ENCODE measurements at places on chromosomes 12 and 14.

DNA sequence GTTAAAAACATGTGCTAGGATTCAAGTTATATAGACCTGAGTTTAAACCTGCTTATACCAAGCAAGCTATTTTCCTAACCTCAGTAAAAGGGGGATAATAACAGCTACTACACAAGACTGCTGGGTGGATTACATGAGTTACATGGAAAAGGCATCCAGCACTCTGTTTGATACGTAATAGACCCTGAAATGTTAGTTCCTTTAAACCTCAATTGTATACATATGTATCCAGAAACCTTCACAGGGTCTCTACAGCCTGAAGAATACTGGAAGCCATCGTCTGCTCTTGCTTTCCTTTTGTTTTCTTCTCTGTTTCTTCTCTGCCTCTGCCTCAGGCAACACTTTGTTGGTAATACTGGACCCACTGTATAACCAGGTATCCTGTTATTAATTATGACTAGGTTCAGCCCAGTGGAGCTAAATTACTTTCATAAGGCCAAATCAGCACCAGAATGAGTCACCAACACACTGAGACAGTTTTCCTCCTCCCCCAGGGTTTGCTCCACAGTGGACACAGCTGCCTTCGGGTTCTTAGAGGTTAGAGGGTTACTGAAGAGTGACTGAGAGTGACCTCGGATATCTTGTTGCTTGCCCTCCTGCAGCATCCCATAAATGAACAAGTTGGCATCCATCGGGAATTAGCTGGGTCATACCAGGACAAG lies 127.1 kb downstream of the CAPZA3 start:
- no peak for DNase-seq

DNA sequence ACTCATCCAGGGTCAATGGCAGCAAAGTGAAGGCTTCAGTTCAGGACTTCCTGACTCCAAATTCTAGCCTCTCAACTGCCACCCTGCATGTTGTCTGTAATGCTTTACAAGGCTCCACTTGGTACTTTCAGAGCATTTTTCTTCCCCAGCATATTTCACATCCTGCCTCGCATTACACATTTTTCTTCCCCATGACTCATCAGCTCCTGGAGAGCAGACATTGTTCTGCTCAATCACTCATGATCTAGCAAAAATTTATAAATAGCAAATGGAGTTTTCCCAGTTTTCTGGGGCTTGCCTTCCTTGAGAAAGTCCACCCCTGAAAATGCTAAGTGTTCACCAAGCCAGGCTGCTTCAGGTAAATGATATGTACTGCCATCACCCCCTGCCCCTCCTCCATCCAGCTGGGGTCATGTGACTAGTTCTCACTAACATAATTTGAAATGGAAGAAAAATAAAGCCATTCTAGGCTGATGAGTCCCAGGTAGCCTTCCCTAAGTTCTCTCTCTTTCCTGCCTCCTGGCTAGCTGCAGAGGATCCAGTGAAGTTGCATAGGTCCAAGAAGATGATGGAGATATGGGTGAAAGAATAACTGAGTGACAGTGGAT lies 69.4 kb downstream of the ARMH4 start:
- no peak for DNase-seq

DNA sequence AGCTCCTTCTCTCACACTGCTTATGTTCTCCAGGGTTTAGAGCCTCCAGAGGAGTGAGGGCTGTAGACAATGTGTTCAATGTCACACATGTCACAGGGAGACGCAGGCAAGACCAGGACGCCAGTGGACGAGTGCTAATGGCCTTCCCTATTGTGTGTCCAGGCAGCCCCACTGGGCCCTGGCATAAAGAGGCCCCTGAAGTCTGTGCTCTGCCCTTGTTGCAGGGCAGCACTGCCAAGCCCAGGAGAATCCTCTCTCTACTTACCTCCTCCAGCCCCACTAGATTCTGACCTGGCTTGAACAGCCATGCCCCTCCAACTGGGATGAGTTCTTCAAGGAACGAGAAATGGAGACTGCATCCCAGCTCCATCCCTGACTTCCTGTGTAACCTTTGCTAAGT lies 24.8 kb upstream of the TMEM106C start:
- DNase-seq = no peak

DNA sequence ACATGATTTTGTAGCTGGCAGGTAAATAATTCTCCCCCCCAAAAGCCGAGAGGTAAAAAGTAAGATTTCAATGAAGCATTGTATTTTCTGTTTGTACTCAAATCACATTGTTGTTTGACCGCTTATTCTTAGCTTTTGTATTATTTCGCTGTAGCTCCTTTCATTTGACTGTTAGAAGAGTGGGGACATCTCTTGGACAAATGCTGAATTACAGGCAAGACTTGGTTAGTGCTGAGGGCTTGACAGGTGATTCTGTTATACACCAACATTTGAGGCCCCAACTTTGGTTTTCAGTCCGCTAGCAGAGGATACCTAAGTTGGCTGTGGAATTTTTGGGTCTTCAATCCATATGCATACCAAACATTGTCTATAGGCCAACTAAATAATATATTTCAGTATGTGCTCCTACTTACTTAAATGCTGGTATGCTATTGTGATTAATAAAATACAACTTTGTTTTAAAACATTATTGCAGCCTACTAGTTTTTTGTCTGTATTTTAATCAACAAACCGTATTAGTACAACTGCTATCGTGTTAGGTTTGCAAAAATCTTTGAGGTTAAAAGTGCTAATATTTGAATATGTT lies 102.2 kb downstream of the ERC1 start:
- DNase-seq = no peak

GRCh38 chr12:110743571-110744093 lies 941 bp upstream of the PPP1CC start:
- DNase-seq = no peak

DNA sequence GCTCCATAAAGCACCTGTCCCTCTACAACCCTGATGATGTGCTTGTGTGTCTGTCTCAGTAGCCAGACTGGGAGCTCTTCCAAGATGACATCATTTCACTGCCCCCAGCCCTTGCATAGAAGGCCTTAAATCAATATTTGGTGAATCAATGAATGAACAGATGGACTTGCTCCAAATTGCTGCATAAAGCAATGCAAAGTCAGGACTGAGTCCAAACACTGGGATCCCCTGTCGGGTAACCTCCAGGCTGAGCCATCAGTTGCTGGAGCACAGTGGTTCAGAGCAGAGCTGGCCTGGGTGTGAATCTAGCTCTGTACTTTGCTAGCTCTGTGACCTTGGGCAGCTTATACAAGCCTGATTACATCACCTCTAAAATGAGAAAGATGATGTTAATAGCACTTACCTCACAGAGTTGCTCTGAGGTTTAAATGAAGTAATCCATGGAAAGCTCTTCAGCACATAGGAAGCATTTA lies 120.3 kb upstream of the VASH1 start:
- no peak for DNase-seq

- no peak for DNase-seq
Measured at GRCh38 chr12:8145754-8146441, 10.9 kb upstream of the ZNF705A start.

DNA sequence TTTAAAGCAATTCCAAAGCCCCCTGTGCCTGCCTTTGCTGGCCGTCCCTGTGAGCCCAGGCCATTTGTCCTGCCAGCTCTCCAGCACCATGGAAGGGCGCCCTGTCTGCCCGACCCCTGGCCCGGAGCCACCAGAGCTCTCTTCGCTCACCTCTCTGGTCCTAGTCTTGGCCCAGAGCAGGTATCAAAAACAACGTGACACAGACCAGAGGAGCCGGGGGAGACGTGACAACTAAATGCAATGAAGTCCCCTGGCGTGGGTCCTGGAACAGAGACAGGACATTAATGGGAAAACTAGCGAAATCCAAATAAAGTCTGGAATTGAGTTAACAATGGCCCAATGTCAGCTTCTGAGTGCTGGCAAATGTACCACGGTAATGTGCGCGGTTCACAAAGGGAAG lies 83.2 kb upstream of the DIO3 start:
- DNase-seq = no peak

DNA sequence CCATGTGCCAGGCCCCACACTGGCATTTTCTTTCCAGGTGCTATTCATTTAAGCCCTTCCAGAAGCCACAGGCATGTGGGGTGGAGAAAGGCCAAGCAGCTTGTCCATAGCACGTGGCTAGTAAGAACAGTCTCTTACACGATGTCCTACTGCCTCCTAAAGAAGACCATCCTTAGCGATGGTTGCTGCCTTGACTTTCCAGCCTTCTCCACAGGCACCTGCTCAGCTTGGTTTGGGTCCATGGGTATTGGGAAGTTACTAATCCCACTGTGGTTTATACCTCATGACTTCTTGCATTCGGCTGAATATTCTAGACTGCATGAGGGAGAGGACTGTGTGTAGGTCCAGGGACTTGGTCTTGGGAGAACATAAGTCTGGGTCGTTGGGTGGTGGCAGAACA lies 49.2 kb downstream of the NINJ2 start:
- DNase-seq = no peak

- no peak for DNase-seq
Measured at GRCh38 chr12:91033251-91033650, 24.6 kb downstream of the KERA start.

GRCh38 chr14:105517096-105517495 lies 9.3 kb upstream of the TMEM121 start:
- no peak for DNase-seq

GRCh38 chr12:22653075-22653474 lies 28.1 kb downstream of the ETNK1 start:
- DNase-seq = no peak

GRCh38 chr14:89249065-89249695 lies 167.9 kb downstream of the FOXN3 start:
- DNase-seq = no peak

DNA sequence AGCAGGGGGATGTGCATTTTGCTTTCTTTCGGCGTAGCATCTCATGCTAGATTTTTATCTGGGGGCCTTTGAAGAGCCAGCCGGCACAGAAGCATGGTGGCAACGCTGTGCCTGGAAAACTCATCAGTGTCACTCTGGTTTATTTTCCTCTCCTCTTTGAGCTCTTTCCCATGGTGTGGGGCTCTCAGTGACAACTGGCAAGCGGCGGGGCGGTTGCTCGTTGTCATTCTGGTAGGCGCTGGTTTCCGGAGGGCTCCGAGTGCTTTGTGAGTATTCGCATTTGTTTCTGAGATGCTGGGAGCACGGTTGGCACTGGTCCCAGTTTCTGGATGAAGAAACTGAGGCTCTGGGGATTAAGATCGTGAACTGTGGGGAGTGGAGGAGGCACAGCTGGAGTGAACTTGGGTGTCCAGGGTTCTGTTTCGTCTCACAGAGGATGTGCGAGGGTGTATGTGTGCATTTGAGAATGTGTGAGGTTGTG lies 23.3 kb downstream of the TPCN1 start:
- DNase-seq = no peak

DNA sequence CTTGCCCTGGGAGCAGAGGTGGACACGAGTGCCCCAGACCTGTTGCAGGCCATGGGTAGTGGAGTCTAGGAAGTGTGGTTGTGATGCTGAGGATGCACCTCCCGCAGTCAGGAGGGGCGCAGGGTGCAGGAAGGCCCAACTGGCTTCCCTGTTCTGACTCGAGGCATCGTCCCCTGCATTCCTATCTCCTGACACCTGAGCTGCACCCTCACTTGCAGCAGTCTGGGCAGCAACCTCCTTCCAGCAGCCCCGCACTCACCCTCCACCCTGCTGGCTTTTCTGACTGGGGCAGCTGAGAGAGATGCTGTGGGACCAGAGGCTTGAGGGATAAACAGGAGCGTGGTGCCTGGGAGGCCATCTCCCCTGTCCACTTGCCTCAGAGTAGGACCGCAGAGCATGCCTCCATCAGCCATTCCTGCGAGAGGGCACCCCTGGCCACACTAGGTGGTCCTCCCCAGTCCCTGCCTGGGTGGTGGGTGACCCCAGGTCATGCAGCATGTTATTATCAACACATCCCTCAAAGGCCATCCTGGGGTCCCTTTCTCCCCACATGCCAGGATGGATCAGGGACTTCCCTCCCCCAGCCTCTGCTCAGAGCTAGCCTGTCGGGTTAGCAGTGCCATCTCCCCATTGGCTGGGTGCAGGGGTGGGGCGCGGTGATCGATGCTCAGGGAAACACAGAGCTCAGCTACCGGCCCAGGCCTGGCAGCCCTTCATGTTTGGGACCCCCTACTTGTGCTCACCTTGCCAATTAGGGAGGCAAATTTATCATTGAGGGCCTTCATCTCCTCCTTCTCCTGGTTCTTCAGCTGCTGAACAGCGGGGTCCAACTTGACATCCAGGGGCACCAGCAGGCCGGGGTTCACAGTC lies 719 bp downstream of the KRT80 start:
- no peak for DNase-seq

DNA sequence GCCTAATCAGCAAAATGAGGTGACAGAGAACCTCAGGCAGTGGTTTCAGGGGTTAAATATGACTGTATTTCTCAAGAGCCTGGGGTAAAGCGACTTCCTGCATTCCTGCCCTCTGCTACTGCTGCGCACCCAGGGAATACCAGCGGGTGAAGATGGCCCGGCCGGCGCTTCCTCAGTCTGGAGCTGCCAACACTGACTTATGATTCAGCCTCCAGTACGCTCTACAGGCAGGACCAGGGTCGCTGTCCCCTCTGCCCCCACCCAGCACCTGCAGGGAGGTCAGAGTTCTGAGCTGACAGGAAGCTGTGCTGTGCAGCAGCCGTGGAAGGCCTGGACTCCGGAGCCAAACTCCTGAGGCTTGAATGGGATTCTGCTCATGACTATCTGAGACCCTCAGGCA lies 127.9 kb downstream of the PIWIL1 start:
- no peak for DNase-seq

GRCh38 chr14:55062517-55063351 lies 11.3 kb downstream of the MAPK1IP1L start:
- DNase-seq = no peak

DNA sequence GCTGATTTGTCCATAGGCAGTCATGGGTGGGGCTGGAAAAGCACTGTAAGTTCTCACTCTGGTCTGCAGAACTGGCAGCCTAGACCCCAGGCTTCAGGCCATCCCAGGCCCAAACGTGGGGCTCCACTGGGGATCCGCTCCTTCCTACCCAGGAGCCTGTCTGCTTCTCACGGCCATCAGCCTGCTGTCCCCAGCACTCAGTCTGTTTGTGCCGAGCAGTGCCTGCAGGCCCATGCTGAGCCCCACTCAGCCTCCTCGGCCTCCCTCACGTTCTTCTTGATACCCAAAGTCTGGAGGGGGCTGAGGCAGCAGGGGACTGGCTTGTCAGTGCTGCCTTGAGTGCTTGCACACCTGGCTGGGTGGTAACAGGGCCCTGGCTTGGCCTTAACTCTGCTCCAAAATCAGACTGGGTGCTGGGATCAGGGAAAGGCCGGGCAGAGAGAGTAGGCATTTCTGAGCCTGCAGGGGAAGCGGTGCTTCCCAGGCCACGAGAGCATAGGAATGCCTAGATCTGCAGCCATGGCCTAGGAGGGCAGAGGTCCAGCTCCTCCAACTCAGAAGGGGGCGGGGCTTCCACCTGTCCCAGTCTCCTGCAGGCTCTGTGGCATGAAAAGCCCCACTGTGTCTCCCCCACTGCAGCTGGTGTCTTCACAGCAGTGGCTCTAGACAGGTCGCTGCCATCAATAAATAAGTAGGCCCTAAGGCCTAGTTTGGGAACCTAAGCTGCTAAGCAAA lies 772.4 kb upstream of the FBXO33 start:
- DNase-seq = no peak

Data from activated effector memory CD4-positive, alpha-beta T cell treated with Interleukin-2 at 50 U/mL for 16 hours (primary cell).